ENCODE measurements at places on chromosomes 7 and 10. TPM values are rescaled to one million over a fixed set of nuclear protein-coding genes. Genes with fewer than 3 reads are reported as not detected.

UCN3 gene
- total RNA-seq, result not detected

CDHR3 gene
- total RNA-seq, result 5.0 TPM

LRRN3 gene
- total RNA-seq, result 0.04 TPM

CARD11 gene
- 1.5 TPM for total RNA-seq

OTUD1 gene
- 3.5 TPM for total RNA-seq

GBX1 gene
- total RNA-seq, result not detected

FRMD4A gene
- total RNA-seq, result 3.6 TPM

MEIG1 gene
- 0.80 TPM for total RNA-seq

FAM221A gene
- 0.46 TPM for total RNA-seq

PAX4 gene
- total RNA-seq, result not detected

GTPBP4 gene
- total RNA-seq, result 143 TPM

LRRC4 gene
- not detected for total RNA-seq

ANKRD22 gene
- 0.22 TPM for total RNA-seq

PRKAR2B gene
- total RNA-seq, result 2.8 TPM

CLDN4 gene
- total RNA-seq, result 6.1 TPM

SPDYE17 gene
- total RNA-seq, result not detected

SHH gene
- 0.39 TPM for total RNA-seq

FBXL13 gene
- total RNA-seq, result 0.41 TPM

CRYGN gene
- total RNA-seq, result not detected

ADARB2 gene
- not detected for total RNA-seq

RNLS gene
- 9.7 TPM for total RNA-seq

HOXA3 gene
- 6.9 TPM for total RNA-seq

TUBAL3 gene
- 0.34 TPM for total RNA-seq
